ENCODE measurements at places on chromosomes 1 and 21.

DNA sequence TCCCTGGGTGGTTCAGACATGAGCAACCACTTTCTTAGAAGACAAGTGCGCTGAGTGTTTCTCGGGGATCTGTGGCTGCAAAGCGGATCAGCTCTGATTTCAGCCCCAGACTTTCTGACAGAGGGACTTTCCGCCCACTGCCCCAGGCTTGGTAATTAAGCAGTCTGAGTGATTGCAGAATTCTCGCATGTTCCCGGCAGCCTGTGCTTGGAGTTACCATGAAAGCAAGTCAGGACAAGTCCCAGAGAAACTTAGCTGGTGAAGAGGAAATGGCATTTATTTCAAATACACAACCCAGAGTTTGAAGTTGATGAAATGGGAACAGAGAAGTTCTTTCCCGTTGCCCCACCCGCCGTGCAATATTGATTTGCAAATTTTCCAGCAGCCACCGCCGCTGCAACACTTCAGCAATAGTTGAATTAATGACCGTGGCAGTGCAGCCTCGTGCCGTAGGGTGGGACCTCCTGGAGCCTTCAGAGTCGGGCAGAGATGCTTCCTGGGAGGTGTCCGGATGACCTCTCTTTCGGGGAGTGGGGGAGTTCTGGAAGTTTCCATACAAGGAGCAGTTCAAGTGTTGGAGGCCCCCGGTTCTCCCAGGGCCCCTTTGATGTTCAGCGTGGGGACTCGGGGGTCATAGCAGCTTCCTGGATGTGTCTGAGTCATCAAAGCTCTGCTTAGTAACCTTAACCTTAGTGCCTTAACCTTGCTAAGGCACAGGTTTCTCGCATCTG is 134.7 kb downstream of the KAZN start:
- DNase-seq: no peak

- DNase-seq: no peak
These were observed 319.6 kb downstream of the FAM72C start for GRCh38 chr1:143652187-143652586.

- no peak for DNase-seq
These were observed 913 bp upstream of the S1PR1 start for GRCh38 chr1:101235696-101236515.

GRCh38 chr1:113870778-113871177 is 734 bp downstream of the PTPN22 start:
- DNase-seq: no peak

GRCh38 chr21:41247561-41248545 is 68.7 kb upstream of the FAM3B start:
- DNase-seq: no peak

DNA sequence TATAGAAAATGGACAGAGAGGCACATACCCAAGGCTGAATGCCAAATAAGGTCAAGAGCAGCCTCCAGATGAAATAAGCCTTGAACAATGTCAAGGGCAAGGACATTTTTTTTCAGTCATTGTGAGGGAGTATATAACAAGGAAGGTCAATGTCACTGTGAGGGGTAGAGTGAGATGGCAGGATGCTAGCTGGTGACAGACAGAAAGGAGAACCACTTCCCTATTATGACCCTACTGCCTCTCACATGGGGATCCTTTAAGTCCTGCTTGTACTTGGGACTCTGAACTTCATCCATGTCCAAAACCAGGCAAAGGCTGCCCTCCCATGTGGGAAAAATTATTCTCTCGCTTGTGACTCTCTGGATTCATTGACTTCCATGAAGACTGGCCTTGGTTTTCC is 119.5 kb upstream of the COA6 start:
- DNase-seq: no peak

GRCh38 chr1:163789911-163790310 is 468.2 kb downstream of the NUF2 start:
- no peak for DNase-seq

- DNase-seq: no peak
These were observed 79.8 kb upstream of the KIAA0040 start for GRCh38 chr1:175272361-175272760.

- DNase-seq: no peak
These were observed 2.6 kb downstream of the TAGLN2 start for GRCh38 chr1:159922511-159923202.

DNA sequence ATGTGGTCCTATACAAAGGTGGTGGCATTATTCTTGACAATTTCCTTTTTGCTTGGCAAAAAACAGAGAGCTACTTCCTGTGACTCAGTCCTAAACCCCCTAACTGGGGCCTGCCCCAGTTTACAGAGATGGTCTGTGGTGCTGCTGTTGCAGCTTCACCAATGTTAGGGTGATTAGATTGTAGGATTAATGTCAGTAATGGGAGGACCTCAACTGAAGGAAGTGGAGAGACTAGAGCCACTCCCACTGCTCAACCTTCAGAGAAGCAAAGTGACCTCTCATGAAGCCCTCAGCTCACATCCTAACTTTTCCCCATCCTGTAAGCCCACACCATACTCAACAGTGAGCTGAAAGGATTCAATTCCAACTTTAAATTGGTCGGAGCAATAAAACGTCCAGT is 3.6 kb downstream of the S100A6 start:
- DNase-seq: no peak

- DNase-seq: no peak
These were observed 12.1 kb upstream of the PDC start for GRCh38 chr1:186473047-186473446.

- DNase-seq: peak; percentile 72
These were observed 704 bp upstream of the CRABP2 start for GRCh38 chr1:156705918-156706656.

- DNase-seq: no peak
These were observed 528.4 kb upstream of the RGS18 start for GRCh38 chr1:191629836-191630235.

DNA sequence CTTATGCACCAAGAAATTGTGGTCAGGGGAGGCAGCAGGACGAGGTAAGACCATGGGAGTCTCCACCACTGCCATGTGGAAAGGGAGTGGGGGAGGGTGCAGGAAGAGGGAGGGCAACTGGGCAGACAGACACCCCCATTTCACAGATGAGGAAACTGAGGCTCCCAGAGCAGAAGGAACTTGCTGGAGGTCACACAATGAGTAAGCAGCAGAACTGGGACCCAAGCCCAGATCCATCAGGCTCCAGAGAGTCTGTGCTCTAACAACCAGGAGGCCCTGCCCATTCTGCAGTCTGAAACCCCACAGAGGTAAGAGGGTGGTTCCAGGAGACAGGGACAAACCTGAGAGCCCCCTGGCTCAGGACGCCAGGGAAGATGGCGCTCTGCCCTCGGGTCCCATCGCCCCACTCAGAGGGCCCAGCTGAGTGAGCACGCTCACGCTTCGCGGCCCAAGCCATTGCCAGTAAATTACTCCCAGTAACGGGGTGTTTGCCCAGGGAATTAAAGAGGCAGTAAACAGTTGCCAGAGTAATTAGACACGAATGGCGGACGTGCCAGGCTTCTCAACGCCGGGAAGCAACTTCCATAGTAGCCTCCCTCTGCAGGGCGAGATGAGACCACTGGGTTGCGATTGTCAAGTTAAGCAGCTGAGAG is 59.2 kb downstream of the MATN1 start:
- no peak for DNase-seq

- DNase-seq: no peak
These were observed 104.3 kb downstream of the RYR2 start for GRCh38 chr1:237146241-237146640.

DNA sequence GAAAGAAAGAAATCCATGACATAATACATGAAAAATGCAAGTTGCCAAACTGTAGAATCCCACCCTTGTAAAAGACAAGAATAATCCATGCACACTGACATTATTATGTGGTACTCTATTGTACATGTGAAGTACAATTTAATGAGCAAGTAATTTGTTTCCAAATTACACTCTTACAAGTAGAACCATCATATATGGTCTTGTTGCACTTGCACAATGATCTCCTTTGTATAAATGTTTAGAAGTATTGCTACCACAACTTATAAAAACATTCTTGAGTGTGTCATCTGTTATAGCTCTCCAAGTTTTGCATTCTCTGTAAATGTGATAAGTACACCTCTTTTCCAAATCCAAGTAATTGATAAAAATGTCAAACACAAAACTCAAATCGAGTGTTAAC is 29.1 kb upstream of the ZNF281 start:
- no peak for DNase-seq

DNA sequence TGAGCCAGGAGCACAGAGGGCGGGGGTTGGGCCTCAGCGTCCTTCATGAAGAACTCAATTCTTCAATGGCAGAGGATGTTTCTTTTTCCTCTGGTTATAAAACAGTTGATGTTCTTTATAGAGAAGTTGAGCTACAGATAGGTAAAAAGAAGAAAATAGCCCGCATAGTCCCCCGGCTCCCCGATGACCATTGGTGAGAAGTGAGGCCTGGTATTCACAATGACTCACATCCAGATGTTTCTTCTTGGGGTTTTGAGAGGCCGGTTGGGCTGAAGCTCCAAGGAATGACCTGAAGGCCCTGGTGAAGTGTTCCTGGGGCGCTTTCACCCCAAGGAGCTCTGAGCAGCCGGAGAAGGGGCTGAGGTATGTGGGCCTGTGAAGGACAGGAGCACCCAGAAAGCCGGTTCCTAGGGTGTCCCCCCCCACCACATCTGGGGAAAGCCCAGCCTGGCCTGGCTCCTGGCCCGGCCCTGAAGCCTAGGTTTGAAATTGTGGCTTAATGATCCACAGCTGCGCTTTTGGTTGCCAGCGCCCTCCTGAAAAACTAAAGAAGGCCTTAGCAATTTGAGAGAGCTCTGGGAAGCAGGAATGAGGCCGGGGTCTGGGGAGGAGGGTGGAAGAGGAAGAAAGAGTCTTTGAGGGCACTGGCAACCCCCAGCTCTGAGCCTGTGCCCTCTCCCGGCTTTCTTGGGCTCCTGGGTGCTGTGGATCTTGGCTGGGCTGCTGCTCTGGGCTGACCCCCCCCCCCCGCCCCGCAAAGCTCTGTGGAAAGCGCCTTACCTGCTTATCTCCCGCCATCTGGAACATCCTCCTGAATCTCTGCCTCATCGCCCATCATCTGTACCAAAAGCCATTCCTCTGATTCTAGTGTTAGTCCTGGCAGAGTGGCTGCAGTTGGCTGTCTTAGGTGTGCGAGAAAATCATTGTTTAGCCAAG is 444.7 kb downstream of the CAMTA1 start:
- DNase-seq: no peak

- no peak for DNase-seq
These were observed 6.8 kb upstream of the AKR1A1 start for GRCh38 chr1:45543581-45544417.

- no peak for DNase-seq
These were observed 2.5 kb downstream of the COL6A2 start for GRCh38 chr21:46100426-46100825.

GRCh38 chr1:19639999-19640362 is 4.1 kb upstream of the NBL1 start:
- DNase-seq: no peak

DNA sequence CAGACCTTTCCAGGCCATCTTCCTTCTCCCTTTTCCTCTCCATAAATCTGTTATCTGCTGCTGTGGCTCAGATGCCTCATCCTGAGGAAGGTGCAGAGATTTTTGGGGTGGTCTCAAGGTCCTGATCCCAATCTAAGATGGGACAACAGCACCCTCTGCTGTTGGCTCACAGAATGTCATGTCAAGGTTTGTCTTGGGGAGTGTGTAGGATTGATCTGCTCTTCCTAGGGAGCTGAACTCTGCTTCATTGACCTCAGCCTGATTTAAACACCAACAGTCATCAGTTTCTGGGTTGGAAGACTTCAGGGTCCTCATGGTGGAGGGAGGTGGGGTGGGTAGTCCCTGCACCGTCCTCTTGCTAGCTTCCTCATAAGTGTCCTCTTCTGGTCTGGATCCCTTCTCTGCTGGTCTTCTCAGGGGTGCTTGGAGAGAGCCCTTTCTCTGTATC is 62.8 kb upstream of the LAX1 start:
- peak; percentile 75 for DNase-seq

DNA sequence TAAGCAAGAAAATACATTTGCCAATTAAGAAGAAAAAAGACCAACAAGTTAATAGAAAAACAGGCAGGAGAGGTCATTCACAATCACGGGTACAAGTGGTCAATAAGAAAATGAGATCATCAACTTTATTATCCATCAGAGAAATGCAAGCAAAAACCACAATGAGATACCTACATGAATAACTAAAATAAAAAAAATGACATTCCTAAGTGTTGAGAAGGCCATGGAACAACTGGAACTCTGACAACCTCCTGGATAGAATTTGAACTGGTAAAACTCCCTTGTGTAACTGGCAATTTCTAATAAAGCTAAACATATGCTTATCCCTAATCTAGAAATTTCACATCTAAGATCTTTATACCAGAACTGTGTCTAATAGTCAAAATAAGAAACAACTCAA is 135.4 kb upstream of the BACE2 start:
- DNase-seq: no peak
